ENCODE measurements at places on chromosomes 4 and X. TPM values are rescaled to one million over a fixed set of nuclear protein-coding genes. Genes with fewer than 3 reads are reported as not detected.

Gene SULT1E1
- not detected for total RNA-seq

Gene TEX13C
- total RNA-seq, result not detected

Gene ZNF182
- total RNA-seq, result 8.0 TPM

GRCh38 chrX:139932073-139932900, 566 bp downstream of the ATP11C start:
- peak; percentile 58 for DNase-seq

- DNase-seq, result no peak
Measured at GRCh38 chr4:8378101-8378724, 62.3 kb downstream of the ACOX3 start.

DNA sequence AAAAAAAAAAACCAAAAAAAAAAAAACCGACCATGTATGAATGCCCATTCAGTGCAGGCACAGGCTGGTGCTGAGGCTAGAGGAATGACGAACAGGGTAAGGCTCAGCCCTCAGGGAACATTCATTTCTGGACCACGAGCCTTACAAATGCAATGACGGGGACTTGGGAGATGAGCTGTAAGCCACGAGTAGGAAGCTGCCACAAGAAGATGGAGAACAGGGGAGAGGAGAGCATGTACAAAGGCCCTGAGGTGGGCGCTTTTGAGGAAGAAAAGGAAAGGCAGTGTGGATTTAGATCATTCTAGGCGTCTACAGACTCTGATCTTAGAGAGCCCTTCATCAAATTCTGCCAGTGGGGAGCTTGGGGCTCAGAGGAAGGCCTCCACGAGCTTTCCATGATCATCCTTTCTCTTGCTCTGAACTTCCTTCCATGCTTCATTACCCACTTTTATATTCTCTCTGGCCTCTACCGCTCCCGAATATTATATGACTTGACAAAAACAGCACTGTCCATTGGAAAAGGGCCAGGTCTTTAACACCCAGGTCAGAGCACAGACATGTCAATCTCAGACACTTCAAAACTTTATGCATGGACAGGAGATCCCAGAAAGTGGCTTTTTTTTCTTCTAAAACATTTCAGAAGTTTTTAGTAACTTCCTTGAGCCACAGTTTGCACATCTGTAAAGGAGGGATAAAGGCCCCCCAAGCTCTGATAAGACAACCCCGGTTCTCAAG, 3.3 kb upstream of the ZNF518B start:
- peak; percentile 76 for DNase-seq

GRCh38 chr4:67343199-67343598, 202.1 kb downstream of the CENPC start:
- DNase-seq, result no peak

GRCh38 chrX:75883446-75883845, 98.4 kb upstream of the MAGEE2 start:
- DNase-seq, result no peak

GRCh38 chr4:111283066-111283677, 660.3 kb upstream of the PITX2 start:
- peak; percentile 71 for DNase-seq

- DNase-seq, result no peak
Measured at GRCh38 chr4:18321956-18322530, 300.5 kb upstream of the LCORL start.

Gene LEF1
- total RNA-seq, result 175 TPM

DNA sequence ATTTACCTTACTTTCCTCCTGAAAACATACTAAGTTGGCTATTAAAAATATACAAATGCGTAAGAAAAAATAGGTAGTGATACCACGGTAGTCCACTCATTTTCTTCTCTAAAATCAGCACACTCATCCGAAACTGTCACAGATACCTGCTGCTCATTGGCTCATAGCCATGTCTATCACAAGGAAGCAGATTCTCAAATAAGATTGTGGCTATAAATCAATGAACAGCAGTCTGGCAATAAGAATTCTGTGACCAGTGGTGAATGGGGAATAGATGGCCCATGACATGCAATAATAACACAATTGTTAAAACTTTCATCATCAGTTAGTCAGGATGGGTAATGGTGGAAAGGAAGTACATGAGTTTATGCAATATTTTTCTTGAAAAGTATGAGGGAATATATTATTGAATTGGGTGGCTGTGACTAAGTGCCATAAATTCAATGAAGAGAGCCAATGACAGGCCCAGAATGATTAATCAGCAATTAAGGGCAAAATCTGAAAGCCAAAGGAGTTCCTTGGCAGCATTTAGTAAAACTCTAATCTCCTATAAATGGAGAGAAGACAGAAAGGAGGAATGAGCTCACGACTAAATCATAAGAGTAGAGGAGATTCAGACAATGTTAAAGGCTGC, 202.3 kb upstream of the NEIL3 start:
- DNase-seq, result no peak

GRCh38 chrX:149462849-149463248, 42.3 kb downstream of the IDS start:
- no peak for DNase-seq

DNA sequence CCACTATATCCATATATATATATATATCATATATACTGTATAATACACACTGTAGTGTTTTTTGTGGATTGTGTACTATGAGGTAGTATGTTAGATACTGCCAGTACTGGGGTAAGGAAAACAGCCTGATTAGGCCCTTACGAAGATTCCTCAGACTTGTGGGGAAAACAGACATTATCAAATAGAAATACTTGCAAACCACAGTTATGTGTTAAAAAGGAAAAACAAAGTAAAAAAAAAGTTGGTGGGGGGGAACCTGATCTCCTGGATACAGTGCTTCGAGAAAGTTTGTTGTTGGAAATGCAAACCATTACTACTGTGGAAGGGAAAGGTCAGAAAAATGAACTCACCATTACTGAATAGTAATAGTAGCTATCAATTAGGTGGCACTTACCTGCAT, 53.0 kb downstream of the PKD2 start:
- no peak for DNase-seq

GRCh38 chr4:52036886-52037530, 1.1 kb downstream of the SGCB start:
- DNase-seq, result no peak

DNA sequence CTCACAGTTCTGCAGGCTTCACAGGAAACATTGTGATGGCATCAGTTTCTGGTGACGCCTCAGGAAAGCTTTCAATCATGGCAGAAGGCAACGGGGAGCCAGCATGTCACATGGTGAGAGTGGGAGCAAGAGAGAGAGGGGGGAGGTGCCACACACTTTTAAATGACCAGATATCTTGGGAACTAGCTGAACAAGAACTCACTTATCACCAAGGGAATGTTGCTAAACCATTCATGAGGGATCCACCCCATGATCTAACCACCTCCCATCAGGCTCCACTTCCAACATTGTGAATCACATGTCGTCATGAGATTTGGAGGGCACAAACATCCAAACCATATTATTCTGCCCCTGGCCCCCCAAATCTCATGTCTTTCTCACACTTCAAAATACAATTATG, 43.3 kb upstream of the GPR173 start:
- no peak for DNase-seq

Gene ADAMTS3
- total RNA-seq, result not detected

GRCh38 chr4:148152868-148153625, 289.2 kb downstream of the NR3C2 start:
- DNase-seq, result no peak

Gene CSAG3
- total RNA-seq, result 0.23 TPM

DNA sequence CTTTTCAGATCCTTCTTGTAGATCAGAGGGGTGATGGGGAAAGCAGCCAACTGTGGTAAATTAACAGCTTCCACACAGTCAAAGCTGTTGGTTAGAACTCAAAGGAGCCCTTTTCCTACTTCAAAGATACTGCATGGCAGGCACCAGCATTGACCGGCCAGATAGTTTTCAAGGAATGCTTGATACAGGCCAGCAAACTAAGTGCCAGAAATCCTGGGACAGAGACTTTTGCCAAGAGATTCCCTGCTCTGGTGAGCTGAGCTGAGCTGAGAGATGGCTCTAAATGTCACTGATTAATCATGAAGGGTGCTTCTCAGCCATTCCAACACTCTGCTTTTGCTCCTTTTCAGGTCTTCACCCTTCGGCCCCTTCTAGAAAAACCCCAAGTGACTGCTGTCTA, 131.6 kb upstream of the MED14 start:
- no peak for DNase-seq

DNA sequence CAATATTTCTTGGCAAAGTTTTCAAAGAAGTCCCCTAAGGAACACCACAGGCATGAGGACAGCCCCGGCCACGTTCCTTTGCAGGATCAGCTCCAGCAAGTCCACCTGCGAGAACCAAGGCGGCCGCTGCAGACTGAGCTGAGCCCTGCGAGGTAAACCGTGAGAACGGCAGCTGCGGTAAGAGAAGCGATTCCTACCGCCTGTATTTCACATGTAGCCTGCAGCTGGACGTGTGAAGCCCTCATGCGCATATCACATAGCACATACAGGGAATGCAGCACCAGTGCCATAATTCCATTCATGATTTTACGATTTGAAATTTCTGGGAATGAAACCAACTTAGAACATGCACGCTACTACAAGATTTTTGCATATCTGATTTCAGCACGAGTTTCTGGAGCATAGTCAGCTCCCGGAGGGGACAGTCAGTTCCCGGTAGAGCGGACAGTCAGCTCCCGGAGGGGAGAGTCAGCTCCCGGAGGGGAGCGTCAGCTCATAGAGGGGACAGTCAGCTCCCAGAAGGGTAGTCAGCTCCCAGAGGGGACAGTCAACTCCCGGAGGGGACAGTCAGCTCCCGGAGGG, 41.7 kb downstream of the FGFRL1 start:
- DNase-seq, result no peak

Gene NWD2
- total RNA-seq, result not detected

DNA sequence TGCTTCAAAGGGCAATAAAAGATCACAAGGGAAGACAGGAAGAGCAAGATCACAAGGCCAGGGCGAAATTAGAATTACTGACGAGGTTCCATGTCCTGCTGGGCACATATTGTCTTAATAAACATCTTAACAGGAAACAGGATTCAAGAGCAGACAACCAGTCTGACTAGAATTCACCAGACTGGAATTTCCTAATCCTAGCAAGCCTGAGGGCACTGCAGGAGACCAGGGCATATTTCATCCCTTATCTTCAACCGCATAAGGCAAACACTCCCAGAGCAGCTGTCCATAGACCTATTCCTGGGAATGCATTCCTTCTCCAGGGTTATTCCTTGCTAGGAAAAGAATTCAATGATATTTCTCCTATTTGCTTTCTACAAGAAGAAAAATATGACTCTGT, 12.4 kb upstream of the TDO2 start:
- DNase-seq, result no peak

Gene PDCL2
- not detected for total RNA-seq

DNA sequence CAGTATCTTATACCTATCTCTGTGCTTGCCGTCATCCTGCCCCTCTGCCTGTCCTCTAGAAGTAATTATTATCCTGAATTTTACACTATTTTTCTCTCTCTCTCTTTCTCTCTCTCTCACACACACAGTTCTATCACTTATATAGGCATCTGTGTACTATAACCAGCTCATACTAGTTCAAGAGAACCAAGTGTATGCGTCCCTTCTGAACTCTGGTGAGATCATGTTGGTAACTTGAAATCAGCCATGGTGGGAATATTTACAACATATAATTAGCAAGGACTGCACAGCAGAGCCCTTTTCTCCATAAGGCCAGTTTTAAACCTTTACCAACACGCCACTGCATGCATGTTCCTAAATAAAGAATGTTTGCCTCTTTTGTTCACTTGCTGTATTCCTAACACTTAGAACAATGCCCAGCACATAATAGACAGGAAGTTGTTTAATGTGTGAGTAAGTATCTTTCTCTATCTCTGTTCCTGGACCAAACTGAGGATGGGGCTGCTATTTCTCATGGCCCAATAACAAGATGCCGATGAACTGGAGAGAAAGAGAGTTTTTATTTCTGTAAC, 51.1 kb upstream of the IL21 start:
- no peak for DNase-seq

GRCh38 chrX:152913346-152913745, 15.5 kb downstream of the ZNF185 start:
- DNase-seq, result no peak

- DNase-seq, result no peak
Measured at GRCh38 chr4:95295157-95295556, 253.6 kb downstream of the UNC5C start.

DNA sequence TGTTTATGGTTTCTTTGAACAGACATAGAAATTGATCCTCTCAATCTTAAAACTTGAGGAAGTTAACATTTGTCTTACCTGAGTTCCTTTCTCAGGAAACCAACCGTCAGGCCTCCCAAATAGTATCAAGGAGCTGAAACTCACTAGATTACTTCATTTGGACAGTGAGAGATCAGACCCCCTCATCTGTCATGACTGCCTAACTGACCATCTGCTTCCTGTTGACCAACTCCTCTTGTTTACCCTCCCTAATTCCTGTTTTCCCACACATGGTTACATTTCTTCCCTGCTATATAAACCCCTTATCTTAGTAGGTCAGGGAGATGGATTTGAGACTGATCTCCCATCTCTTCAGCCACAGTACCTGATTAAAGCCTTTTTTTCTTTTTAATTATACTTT, 46.2 kb upstream of the NMU start:
- DNase-seq, result no peak

Gene FAM47E
- total RNA-seq, result not detected
